ENCODE measurements at places on chromosomes 5 and 9.

GRCh38 chr9:127177231-127177630 is 54.8 kb upstream of the ANGPTL2 start:
- DNase-seq = no peak

DNA sequence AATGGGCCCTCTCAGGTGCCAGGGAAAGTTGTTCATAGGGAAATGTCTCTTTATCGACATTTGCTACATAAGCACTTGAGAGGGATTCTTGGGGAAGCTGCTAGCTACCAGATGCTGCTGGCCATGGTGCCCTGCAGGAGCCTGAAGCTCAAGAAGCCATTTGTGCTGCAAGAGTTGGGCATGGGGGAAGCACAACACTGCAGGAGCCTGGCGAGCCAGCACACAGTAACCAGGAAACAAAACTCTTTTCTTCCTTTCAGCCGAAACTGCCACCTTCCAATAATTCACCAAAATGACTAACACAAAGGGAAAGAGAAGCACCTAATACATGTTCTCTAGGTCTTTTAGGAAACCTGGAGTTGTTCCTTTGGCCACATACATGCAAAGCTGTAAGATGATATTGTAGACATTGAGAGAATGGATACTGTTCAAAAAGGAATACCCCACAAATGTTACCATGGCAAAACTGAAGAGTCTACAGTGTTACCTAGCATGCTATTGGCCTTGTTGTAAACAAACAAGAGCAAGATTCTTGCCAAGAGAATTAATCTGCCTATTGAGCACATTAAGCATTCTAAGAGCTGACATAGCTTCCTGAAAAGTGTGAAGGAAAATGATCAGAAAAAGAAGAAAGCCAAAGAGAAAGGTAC is 26.1 kb upstream of the LARP1 start:
- no peak for DNase-seq

DNA sequence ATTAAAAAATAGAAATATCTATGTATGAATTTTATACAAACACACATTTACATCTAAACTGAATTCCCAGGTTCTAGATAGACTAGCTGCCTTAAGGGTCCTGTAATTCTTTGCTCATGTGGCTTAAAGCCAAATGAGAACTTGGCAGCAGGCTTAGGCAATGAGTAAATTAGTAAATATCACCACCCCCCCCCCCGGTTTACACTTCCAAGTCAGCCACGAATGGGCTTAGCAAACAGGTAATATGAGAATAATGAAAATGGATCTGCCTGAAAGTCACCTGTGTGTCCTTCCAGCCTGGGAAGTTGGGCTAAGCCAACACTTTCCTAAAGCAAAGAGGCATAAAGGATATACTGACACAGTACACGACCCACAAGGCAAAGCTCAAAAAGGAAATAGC is 108.6 kb downstream of the KLHL3 start:
- no peak for DNase-seq

- DNase-seq = no peak
These were observed 12.8 kb downstream of the SPATA9 start for GRCh38 chr5:95669985-95670384.

Data from SK-N-DZ (cell line).